ENCODE measurements at places on chromosomes 3 and 15. TPM values are rescaled to one million over a fixed set of nuclear protein-coding genes. Genes with fewer than 3 reads are reported as not detected.

- H3K4me1 ChIP-seq, result peaks cover 13% of the 10 kb centered on the region
- H3K4me3 ChIP-seq, result peak overlapping the region; percentile 74
- H3K27me3 ChIP-seq, result no peaks in the 10 kb centered on the region
- DNase-seq, result no peak
- no peaks in the 10 kb centered on the region for H3K36me3 ChIP-seq
Observed at GRCh38 chr15:52677593-52678467, 1.4 kb downstream of the ATOSA start.

GRCh38 chr3:186058225-186058624, 50.7 kb downstream of the ETV5 start:
- no peak for DNase-seq
- H3K27me3 ChIP-seq, result no peaks in the 10 kb centered on the region

DNA sequence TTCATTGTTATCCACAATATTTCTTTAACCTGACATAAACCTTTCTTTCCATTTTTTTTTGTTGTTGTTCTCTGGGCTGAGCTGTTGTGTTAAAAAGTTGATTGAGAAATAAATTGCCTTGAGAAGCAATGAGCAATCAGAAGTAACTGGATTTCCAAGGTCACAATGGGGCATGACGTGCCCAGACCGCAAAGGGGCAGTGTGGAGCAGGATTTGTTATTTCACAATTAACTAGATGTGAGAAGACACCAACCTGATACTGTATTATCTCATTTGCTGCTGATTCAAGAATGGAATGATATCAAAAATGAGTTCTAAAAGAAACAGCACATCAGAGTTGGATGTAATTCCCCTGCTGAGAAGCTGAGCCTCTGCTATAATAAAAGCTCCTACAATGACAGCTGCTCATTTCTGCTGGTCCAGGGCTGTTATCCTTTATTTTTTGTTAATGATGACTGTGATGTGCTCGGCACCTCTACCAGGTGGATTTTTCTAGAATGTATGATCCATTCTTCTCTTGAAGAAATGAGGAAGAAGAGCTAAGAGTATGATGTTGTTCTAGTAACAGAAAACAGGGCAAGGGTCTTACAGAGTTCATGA, 28.1 kb downstream of the CPNE4 start:
- H3K36me3 ChIP-seq, result no peaks in the 10 kb centered on the region
- no peak overlapping the region for H3K27ac ChIP-seq
- peak; percentile 13 for DNase-seq
- no peak overlapping the region for H3K4me3 ChIP-seq
- H3K27me3 ChIP-seq, result peaks cover 10% of the 10 kb centered on the region
- no peaks in the 10 kb centered on the region for H3K4me1 ChIP-seq

DNA sequence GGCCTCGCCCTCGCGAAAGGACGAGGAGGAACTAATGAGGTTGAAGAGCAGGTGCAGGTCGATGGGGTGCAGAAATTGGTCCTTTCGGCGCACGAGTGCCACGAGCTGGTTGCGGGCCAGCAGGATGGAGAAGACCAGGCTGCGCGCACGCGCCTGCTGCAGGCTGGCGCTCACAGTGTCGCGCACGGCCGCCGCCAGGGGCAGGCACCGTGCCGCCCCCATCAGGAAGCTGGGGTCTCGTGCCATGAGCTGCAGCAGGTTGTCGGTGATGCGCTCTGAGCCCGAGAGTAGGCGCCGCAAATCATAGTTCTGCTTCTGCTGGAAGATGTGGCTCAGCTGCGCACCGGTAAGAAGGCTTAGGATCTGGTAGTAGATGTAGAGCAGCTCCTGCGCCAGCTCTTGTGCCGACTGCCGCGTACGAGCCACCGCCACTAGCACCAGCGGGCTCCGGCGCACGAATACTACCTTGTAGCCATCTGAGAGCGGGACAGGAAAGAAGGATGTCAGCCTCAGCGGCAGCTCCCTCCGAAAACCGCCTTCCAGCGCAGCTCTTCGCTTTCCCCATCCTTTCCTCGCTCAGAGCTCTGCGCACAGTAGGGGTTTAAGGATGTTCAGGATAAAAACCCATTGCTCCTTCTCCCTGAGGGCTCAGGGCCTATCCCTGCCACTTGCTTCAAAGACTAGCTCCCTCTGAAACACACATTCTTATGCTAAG, 6.9 kb upstream of the MST1R start:
- DNase-seq, result no peak
- no peaks in the 10 kb centered on the region for H3K36me3 ChIP-seq
- H3K4me1 ChIP-seq, result peaks cover 8% of the 10 kb centered on the region
- no peak overlapping the region for H3K4me3 ChIP-seq
- no peaks in the 10 kb centered on the region for H3K27me3 ChIP-seq
- H3K27ac ChIP-seq, result no peak overlapping the region

GRCh38 chr3:89212619-89213018, 105.2 kb downstream of the EPHA3 start:
- no peak for DNase-seq
- no peaks in the 10 kb centered on the region for H3K4me1 ChIP-seq
- no peaks in the 10 kb centered on the region for H3K36me3 ChIP-seq
- no peak overlapping the region for H3K4me3 ChIP-seq

- no peak overlapping the region for H3K4me3 ChIP-seq
- H3K36me3 ChIP-seq, result no peaks in the 10 kb centered on the region
- no peaks in the 10 kb centered on the region for H3K27me3 ChIP-seq
- no peak for DNase-seq
- peaks cover 34% of the 10 kb centered on the region for H3K4me1 ChIP-seq
Observed at GRCh38 chr3:58025406-58025805, 17.2 kb downstream of the FLNB start.

- H3K27ac ChIP-seq, result no peak overlapping the region
- no peak overlapping the region for H3K4me3 ChIP-seq
- no peaks in the 10 kb centered on the region for H3K36me3 ChIP-seq
- no peaks in the 10 kb centered on the region for H3K27me3 ChIP-seq
- H3K4me1 ChIP-seq, result no peaks in the 10 kb centered on the region
Observed at GRCh38 chr3:3280396-3280795, 100.9 kb upstream of the CRBN start.

GRCh38 chr15:76398317-76399104, 61.9 kb downstream of the ISL2 start:
- no peaks in the 10 kb centered on the region for H3K36me3 ChIP-seq
- H3K27ac ChIP-seq, result no peak overlapping the region
- H3K27me3 ChIP-seq, result no peaks in the 10 kb centered on the region

GRCh38 chr3:112813016-112813415, 33.6 kb downstream of the CD200R1L start:
- no peak overlapping the region for H3K27ac ChIP-seq
- 0 out of 2 replicates have a peak, but pooled peaks cover 5% of the 10 kb centered on the region for H3K27me3 ChIP-seq
- H3K4me1 ChIP-seq, result no peaks in the 10 kb centered on the region
- no peak overlapping the region for H3K4me3 ChIP-seq
- H3K36me3 ChIP-seq, result no peaks in the 10 kb centered on the region

- H3K27me3 ChIP-seq, result no peaks in the 10 kb centered on the region
- peak overlapping the region; percentile 82 for H3K27ac ChIP-seq
- H3K4me1 ChIP-seq, result peaks cover 7% of the 10 kb centered on the region
- peak overlapping the region; percentile 81 for H3K4me3 ChIP-seq
Observed at GRCh38 chr15:56732135-56732885, 999 bp downstream of the ZNF280D start.

DNA sequence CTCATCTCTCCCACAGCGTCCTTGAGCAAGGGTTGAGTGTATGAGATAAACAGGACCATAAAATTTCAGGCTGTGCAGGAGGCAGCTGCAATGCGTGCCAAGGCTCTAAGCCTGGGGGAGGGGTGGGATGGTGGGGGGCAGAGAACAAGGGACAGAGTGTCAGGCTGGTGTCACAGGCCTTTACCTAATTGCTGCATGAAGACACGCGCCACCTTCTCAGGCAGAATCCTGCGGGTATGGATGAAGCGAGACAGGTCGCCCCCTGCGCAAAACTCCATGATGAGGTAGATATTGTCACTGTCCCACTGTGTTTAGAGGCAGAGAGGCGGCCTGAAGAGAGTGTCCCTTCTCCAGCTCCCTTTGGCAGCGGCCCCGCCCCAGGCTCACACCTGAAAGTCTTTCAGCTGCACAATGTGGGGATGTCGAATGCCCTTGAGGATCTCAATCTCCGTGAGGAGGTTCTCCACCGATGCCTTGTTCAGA, 1.0 kb downstream of the ULK3 start:
- DNase-seq, result no peak
- H3K4me3 ChIP-seq, result peak overlapping the region; percentile 78
- H3K27ac ChIP-seq, result peak overlapping the region; percentile 93
- H3K36me3 ChIP-seq, result peaks cover 12% of the 10 kb centered on the region
- peaks cover 9% of the 10 kb centered on the region for H3K4me1 ChIP-seq
- H3K27me3 ChIP-seq, result no peaks in the 10 kb centered on the region

- H3K4me3 ChIP-seq, result no peak overlapping the region
- H3K36me3 ChIP-seq, result no peaks in the 10 kb centered on the region
- H3K4me1 ChIP-seq, result no peaks in the 10 kb centered on the region
- H3K27ac ChIP-seq, result no peak overlapping the region
Observed at GRCh38 chr3:188780193-188781147, 391.3 kb upstream of the TPRG1 start.

GRCh38 chr3:73827725-73828211, 203.0 kb upstream of the PDZRN3 start:
- no peaks in the 10 kb centered on the region for H3K4me1 ChIP-seq
- H3K4me3 ChIP-seq, result no peak overlapping the region
- no peak overlapping the region for H3K27ac ChIP-seq
- DNase-seq, result no peak
- H3K27me3 ChIP-seq, result no peaks in the 10 kb centered on the region
- H3K36me3 ChIP-seq, result no peaks in the 10 kb centered on the region

GRCh38 chr3:57855943-57856342, 99.8 kb downstream of the SLMAP start:
- no peak for DNase-seq
- peaks cover 6% of the 10 kb centered on the region for H3K36me3 ChIP-seq
- no peak overlapping the region for H3K4me3 ChIP-seq
- H3K4me1 ChIP-seq, result no peaks in the 10 kb centered on the region

DNA sequence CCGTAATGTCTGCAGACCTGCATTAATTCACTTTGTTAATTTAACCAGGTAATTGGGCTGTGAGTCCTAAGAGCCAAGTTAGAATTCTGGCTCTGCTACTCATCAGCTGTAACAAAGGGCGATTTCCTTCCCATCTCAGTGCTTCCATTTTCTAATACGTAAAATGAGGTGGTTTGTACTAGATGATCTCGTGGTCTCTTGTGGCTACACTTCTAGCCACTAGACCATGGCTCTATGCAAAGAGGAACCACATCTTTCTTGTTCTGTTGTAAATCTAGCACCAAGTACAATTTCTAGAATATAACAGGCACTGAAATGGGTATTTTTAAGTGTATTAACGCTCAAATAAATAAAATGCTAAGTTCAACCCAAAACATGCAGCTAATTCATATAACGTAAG, 174.4 kb upstream of the THBS1 start:
- no peak for DNase-seq
- no peak overlapping the region for H3K27ac ChIP-seq
- H3K36me3 ChIP-seq, result no peaks in the 10 kb centered on the region
- H3K4me1 ChIP-seq, result no peaks in the 10 kb centered on the region

DNA sequence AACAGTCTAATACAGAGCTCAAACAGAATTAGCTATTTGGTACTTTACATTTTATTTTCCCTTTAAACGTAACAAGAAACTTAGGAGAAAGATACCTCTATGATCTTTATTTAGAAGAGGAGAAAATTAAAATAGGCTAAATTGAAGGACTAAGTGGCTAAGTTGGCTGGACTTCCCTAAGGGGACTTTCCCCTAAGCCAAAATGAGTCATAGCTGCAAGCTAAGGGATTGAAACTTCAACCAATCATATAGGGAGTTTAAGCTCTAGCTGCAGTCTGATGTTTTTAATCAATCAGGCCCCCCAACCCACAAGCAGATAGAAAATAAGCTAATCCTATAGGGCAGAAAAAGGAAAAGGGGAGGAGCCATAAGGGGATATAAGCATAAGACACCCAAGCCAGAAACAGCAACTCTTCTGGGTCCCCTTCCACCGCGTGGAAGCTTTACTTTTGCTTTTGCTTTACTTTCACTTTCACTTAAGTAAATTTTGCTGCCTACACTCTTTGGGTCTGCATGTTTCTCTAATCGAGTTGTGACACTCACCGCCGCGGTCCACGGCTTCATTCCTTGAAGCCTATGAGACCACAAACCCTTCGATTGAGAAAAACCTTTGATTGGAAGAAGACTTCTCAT, 1108.5 kb upstream of the EPHA6 start:
- H3K4me1 ChIP-seq, result no peaks in the 10 kb centered on the region
- no peaks in the 10 kb centered on the region for H3K36me3 ChIP-seq
- DNase-seq, result no peak
- H3K27ac ChIP-seq, result no peak overlapping the region

DNA sequence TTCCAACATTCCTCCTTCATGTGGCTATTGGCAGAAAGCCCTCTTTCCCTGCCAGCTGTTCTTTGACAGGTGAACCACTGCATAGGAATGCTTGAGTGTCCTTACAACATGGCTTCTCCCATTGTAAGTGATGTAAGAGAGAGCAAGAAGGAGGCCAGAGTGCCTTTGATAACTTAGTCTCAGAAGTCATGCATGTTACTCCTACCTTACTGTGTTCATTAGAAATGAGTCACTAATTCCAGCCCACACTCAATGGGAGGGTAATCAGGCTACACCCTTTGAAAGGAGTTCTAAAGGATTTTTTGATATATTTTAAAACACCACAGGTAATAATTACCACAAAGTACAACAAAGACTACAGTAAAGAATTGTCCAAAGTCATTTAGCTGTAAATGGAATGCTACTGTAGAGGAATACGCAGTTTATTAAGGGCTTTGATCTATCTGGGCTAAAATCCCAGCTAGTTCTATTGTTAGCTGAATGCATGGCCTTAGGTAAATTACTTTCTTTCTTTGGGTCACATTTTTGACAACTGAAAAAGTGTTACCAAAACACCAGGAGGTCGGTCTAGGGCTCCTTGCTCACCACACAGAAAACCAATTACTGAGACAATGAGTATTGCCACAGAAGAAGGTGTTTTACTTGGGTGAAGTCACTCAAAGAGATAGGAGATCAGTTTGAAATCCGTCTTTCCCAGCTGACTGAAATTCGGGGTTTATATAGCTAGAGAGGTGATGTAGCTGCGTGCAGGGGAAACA, 154.9 kb downstream of the GRM7 start:
- no peaks in the 10 kb centered on the region for H3K36me3 ChIP-seq
- no peaks in the 10 kb centered on the region for H3K4me1 ChIP-seq
- no peaks in the 10 kb centered on the region for H3K27me3 ChIP-seq
- peak; percentile 6 for DNase-seq
- no peak overlapping the region for H3K4me3 ChIP-seq

Gene TUSC7
- not detected for total RNA-seq

Gene PRC1
- total RNA-seq, result 186 TPM

Gene ALDH1A2
- total RNA-seq, result 1.7 TPM

Gene OR5H6
- total RNA-seq, result not detected

Gene DHX30
- total RNA-seq, result 114 TPM

Data from HCT116 (cell line).